ENCODE measurements at places on chromosomes 12 and 14.

DNA sequence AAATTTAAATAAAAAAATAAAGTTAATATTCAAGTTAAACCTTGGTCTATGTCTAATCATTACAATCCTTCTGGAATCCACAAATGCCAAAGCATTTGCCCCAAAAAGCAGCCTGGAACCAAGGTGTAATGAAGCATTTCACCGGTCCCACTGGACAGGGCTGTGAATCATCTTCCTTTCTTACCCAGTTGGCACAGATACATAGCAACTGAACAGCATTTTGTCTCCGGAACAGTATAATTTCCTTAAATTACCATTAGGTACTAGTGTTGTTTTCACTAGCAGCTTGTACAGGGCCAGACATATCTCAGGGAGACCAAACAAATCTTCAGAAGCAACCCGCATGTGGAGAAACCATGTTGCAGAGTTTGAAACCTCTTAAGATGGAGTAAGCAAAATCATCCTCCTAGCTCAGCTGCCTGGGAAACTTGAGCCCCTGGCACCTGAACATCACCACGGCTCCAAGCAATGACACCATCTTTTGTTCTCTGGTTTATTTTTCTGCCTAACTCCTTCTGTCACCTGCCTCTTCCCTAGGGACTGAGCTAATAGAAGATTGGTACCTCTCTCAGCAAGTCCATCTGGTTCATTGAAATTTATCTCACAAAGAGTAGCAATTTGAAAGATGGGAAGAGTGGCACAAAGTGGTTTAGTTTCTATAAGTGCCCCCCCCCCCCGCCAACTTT is 17.9 kb upstream of the MDM1 start:
- DNase-seq: no peak

DNA sequence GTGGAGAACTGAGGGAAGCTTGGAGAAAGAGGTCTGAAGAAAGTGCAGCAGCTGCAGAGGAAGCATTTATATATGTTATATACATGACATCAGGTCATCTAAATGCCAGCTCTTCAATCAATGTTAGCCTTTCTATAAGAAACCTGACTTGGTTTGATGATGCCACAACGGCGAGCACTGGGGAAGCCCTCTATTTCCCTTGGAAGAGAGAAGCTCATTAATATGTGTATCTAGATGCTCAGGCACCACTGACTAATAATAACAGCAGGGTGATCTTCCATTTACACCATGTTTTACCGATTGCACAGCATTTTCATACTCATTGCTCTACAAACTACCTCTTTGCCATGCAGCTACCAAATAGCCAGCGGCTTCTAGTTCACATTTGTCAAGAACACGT is 811 bp downstream of the ACYP1 start:
- no peak for DNase-seq

GRCh38 chr12:57941165-57941894 is at the start of gene ATP23:
ATP23 (plus strand) TSS chr12:57941567; CDS start chr12:57941702, 135 bp downstream.
- DNase-seq: peak; percentile 92

- DNase-seq: no peak
These were observed 7.9 kb downstream of the IFFO1 start for GRCh38 chr12:6547987-6548386.

DNA sequence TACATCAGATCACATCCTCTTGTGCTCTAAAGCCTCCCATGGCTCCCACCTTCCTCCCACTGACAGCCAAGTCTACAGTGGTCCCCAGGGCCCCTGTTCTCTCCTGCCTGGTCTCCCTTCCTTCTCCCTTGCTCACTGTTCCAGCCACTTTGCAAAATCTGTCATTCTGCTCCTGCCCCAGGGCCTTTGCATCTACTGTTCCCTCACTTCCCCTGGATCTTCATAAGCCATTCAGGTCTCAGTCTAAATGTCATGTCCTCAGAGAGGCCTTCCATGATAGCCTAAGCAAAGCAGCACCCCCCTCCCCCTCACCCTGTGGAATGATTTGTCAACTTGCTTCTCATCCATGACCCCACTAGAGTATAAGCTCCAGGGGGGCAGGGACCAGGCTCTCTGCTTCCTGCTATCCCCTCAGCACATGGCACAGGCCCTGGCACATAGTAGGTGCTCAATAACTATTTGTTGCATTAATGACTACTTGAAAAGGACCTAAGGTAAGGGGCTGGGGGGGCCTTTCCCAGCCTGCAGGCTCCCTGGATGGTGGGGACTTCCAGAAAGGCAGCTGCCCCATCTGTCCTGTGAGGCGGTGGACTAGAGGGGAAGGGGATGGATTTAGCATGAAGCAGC is 5.0 kb downstream of the SLC8B1 start:
- no peak for DNase-seq

- peak; percentile 62 for DNase-seq
These were observed 29.4 kb upstream of the OXA1L start for GRCh38 chr14:22737052-22737451.

GRCh38 chr12:62291864-62292760 is 31.9 kb downstream of the USP15 start:
- no peak for DNase-seq

DNA sequence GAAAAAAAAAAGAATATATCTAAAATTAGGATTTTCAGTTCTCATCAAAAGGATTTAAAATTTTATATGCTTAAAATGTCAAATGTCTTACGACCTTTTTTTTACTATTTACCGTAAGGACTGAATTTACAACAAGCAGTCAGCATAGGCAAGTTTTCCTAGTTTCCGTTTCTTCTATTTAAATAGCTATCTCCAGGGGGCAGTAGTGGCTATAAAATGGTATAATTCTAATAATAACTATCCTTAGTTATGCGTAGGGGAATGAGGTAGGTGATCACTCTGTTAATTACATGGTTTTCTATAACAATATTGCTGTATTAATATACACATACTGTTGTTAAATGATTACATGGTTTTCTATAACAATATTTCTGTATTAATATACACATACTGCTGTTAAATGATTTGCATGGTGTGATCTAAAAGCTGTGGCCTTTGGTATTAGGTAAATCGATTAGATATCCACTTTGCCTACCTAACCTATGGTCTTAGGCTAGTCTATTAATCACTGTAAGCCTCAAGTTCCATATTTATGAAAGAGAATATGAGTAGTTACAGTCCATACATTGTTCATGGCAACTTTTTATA is 217.7 kb upstream of the PDZRN4 start:
- no peak for DNase-seq

- DNase-seq: no peak
These were observed 189.8 kb upstream of the PRICKLE1 start for GRCh38 chr12:42779186-42779859.

DNA sequence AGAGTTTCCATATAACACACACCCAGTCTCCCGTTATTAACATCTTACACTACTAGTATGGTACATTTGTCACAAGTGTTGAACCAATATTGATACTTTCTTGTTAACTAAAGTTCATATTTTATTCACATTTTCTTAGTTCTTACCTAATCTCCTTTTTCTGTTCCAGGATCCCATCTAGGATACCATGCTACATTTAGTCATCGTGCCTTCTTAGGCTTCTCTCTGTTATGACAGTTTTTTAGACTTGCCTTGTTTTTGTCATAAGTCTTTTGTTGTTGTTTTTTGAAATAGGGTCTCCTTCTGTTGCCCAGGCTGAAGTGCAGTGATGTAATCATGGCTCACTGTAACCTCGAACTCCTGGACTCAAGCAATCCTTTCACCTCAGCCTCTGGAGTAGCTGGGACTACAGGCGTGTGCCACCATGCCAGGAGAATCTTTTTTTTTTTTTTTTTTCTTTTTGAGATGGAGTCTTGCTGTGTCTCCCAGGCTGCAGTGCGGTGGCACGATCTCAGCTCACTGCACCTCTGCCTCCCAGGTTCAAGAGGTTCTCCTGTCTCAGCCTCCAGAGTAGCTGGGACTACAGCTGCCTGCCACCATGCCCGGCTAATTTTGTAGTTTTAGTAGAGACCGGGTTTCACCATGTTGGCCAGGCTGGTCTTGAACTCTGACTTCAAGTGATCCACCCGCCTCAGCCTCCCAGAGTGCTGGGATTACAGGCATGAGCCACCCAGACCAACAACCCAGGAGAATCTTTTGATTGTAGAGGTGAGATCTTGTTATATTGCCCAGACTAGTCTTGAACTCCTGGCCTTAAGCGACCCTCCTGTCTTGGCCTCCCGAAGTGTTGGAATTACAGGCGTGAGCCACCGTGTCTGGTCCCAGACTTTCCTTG is 59.1 kb upstream of the HECTD1 start:
- DNase-seq: no peak

DNA sequence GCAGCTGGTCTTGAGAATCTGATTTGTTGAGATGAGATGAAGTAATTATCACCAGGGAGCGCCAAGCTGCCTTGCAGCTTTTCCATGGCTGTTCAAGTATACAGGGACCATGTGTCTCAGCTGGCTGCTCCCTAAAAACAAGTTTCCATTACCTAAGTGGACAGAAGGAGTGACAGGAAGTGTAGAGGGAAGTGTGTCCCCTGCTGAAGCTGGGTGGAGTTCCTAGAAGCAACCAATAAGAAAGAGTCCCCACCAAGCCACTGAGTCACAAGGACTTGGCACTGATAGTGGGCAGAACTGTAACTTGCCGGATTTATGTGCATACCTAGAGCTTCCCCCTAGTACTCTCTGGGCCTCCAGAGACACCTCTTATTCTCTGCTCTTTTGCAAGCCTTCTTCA is 1.5 kb upstream of the GPX2 start:
- DNase-seq: no peak

DNA sequence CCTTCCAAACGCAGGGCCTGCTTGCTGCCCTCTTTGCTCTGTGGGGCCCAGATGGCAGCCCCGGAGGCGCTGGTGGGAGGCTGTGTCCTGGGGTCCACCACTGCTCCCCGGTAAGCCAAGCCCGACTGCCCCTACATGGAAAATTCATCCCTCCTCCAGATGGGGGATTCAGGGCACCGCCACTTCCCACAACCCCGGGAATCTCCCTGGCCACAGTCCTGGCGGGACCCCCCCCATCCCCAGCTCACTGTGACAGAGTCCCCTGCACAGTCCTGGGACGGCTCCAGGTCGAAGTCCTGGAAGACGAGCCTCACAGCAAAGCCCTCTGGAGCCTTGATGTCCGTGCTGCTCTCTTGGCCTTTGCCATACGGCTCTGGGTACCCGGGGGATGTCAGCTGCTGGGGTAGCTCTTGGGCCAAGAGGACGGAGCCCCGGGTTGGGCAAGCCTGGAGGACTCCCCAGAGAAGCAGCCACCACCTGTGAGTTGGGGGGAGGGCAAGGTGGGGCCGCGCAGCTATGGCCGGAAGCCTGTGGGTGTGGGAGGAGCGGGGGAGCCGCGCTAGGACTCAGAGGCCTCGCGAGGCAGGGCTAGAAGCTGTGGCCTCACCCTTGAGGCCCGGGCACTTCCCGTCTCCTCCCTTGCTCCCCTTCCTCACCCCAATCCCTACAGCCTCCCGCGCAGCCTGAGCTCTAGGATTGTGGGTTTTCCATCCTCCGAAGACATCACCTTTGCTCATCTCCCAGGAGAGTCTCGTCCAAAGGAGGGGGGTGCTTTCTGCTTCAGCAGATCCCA is 815 bp downstream of the C1RL start:
- DNase-seq: peak; percentile 86

GRCh38 chr12:91053951-91054715 is 3.7 kb downstream of the KERA start:
- no peak for DNase-seq

DNA sequence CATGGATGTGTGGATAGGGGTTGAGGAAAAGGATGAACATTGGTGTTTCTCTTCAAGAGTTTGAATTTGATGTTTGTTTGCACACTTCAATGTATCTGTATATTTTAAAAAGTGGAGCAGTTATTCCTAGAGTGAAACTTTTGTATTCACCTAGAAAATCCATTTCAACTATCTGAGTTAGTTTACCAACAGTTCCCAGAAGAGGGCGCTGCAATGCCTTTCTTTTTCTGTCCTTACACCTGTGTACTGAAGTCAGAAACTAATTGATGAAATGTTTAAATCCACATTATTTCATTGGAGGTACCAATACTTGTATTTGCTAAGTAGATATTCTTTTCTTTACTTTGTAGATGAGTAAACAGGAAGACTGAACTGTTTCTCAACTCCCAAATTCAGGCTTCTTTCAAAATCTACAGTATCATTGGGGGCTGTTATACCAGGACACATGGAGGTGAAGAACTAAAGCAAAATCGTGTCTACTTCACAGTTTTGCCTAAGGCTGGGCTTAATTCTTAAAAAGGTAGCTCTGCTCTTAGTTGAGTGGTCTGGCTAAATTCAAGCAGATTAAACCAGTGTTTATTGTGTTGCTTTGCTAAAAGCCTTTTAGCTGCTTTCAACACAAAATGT is 26.6 kb upstream of the KLRB1 start:
- DNase-seq: peak; percentile 85

GRCh38 chr14:39469094-39469710 is 37.0 kb upstream of the FBXO33 start:
- DNase-seq: peak; percentile 56

DNA sequence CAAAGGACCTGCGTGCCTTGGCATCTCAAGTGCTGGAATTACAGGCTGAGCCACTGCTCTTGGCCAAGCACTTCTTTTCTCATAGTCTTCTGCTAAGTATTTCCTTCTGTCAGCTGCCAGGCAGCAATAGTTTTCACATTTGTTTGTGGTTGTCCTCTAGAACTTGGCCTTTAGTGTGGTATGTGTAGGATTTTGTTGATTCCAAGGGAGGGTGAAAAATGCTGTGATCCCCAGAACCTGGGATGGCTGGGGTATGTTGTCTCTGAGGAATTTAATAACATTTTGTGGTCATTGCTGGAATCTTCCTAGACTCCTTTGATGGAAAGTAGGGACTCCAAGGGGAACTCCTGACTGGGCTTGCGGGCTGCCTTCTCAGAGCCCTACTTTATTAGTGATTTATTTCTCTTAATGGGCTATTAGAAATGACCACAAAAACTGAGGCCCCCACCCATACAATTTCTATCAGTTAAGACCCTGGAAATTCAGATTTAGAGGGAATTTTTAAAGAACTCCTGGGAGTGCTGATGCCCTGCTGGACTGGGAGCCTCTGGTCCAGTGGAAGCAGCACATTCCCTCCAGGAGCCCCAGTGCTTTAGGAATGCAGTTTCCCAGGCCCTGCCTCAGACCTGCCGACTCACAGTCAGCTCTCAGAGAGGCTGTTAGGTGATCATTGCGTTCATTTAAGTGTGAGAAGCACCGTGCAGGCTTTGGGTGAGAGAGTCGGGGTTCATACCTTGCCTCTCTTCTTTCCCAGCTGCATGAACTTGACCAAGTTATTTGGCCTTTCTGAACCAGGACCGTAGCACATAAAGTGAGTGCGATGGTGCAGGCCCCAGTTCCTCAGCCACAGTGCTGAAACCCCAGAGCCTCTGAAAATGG is 22.7 kb downstream of the TRAF3 start:
- no peak for DNase-seq

- DNase-seq: no peak
These were observed 3.8 kb downstream of the ACSS3 start for GRCh38 chr12:81081726-81082125.

DNA sequence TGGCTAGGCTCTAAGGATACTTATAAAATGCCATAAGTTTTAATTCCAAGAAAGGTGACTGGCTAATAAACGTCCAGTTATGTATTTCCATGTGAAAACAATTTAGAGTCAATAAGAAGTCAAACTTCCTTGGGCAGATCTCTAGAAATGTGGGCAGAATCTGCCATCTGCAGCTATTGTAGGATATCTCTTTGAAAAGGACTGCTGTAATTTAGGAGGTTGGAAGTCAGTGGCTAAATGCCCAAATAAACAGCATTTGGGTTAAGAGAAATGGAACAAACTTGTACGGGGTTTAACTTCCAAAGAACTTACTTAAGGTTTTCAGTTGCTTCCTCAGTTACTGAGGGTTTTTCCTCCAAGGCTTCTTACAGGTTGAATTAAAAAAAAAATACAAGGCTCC is 121.6 kb downstream of the FIGNL2 start:
- DNase-seq: no peak

GRCh38 chr12:105477873-105478272 is 147.4 kb downstream of the C12orf75 start:
- no peak for DNase-seq

Measured in activated CD8-positive, alpha-beta memory T cell treated with anti-CD3 and anti-CD28 coated beads, Interleukin-2, amount 50 U/mL, for 48 hours (primary cell).